ENCODE measurements at places on chromosomes 5 and 9.

- DNase-seq, result no peak
Measured at GRCh38 chr9:32371679-32372078, 12.8 kb upstream of the ACO1 start.

DNA sequence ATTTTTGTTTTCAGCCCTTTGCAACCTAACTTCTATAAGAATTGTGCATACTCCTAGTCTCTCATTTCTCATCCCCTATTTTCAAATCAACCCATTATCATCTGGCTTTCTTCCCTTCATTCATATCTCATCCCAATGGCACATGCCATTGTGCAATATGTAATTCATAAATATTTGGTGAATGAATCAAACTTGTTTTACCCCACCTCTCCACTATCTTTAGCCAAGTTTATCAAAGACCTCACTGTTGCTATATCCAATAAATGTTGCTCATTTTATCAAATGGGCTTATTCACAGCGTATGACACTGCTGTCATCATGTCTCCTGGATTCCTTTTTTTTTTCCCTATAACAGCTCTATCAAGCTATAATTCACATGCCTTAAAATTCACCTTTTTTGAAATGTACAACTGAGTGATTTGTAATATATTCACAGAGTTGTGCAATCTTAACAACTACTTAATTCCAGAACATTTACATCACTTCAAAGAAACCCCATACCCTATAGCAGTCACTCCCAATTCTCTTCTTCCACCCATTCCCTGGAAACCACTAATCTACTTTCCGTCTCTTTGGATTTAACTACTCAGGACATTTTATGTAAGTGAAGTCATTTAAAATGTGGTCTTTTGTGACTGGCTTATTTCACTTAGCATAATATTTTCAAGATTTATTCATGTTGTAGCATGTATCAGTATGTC is 214.4 kb upstream of the PAPPA start:
- no peak for DNase-seq

DNA sequence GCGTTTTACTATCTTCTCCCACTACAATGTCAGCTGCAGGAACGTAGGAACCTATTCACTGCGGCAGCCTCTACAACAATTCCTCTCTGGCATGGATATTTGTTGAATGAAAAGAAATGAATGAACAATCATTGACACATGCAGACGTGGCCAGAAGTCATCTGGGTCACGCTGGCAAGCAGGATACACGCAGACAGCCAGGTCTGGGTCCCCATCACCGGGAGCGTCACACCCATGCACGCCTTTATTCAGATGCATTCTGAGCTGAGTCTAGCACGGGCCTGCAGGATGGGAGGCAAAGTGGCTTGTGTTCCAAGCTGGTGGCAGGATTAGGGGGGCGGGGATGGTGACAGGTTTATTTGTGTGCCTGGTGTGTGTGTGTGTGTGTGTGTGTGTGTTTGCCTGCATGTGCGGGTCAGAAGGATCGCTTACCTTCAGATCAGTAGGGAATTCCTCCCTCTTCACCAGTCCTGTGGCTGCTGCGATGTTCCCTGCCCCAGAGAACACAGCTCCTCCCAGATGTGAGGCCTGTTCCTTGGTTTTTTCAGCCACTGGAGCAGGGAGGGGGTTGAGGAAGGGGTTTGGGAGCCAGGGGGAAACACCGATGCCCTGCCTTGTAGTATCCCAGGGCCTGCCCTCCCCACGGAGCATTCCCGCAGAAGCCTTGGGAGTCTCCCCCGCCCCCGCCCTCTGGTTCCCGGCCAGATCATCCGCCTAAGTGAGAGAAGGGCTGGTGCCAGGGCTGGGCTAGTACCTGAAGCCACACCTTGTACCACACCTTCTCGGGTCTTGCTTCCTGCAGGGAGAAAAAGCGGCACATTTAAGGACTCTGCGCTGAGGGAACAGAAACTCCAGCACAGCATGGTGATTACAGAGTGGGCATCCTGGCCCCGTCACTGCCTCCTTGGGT is 4.1 kb downstream of the SNCB start:
- no peak for DNase-seq

- DNase-seq, result no peak
Measured at GRCh38 chr5:143165049-143165880, 238.2 kb downstream of the NR3C1 start.

- peak; percentile 58 for DNase-seq
Measured at GRCh38 chr9:99000476-99001395, 57.0 kb downstream of the COL15A1 start.

DNA sequence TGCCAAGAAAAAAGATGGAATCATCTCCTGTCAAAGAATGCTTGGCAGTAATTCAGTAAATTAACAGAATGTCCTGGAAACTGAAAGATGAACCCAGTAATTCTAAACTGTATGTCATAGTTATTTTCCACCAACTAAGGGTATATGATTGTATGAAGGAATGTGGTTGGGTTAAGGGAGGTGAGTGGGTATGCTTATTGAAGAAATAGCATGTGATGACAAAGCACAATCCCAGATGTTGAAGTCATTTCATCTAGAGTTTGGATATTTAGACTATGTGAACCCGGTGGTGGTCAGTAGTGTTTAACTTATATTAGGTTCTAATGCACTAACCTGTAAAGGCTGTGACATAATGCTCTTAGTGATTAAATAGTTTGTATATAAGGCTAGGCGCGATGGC is 87.3 kb downstream of the CDKN2A start:
- no peak for DNase-seq

DNA sequence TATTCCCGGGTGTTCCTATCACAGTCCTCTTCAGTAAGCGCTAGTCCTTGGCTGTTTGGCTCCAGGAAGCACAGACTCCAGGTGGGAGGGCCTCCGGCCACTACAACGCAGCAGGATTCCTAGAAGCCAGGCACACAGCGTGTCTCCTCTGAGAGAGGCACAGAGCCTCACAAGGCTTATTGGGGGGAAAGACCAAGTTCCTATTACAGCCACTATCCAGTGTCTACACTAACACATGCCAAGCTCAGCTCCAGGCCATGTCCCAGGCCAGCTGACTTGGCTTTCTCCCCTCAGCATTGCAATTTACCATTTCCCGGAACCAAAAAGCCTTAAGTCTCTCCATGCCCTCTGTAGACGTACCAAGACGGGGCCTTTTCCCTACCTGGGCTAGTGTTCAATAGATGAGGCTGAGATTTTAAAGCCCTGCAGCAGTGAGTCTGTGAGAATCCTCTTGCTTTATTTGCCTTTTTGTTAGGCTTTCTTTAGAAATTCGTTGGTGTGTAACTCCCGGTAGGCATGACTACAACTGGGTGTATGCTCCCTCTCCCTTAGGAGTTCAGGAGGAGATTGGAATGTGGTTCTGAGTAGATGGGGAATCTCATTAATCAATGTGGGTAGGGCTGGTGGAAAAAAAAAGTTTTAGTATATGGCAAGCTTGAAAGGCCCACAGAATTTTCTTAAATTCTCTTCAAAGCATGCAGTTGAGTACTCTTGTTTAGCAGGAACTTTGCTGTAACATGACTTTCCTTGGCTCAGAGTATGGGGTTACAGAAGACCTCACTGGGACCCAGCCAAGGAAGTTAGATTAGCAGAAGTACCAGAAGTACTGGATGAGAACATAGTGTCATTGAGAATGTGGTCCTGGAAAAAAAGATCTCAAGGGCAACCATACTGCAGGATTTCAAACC is 84.3 kb upstream of the SLC1A3 start:
- no peak for DNase-seq

GRCh38 chr5:53873235-53873634 is 312.8 kb downstream of the NDUFS4 start:
- DNase-seq, result no peak

DNA sequence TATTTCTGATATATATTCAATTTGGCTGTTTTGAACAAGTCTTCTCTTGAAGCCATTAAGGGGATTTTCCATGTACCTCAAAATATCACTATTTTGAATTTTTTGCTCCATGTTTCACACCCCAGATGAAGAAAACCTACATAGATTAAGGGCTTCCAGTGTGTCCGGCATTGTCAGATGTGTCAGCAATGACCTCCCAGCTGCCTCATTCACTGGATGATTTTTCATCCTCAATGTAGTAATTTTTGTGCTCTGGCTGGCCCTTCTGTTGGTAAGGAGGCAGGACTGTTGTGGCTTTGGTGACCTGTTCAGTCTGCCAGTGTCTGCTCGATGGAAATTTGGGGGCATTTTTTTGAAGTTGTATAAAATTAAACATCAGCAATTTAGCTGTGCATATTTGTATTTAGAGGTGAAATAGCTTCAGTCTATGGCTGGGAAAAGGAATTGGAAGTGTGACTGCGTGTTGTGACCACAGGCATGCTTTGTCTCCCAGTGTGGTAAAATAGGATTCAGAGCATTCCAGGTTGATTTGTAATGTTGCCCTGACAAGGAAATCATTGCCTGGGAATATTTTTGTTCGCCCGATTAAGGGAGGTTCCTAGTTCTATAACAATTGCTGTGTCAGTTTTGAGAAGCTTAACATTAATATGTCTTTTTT is 312.4 kb downstream of the ARHGEF28 start:
- no peak for DNase-seq

GRCh38 chr5:108503986-108504385 is 122.1 kb upstream of the FBXL17 start:
- DNase-seq, result no peak

DNA sequence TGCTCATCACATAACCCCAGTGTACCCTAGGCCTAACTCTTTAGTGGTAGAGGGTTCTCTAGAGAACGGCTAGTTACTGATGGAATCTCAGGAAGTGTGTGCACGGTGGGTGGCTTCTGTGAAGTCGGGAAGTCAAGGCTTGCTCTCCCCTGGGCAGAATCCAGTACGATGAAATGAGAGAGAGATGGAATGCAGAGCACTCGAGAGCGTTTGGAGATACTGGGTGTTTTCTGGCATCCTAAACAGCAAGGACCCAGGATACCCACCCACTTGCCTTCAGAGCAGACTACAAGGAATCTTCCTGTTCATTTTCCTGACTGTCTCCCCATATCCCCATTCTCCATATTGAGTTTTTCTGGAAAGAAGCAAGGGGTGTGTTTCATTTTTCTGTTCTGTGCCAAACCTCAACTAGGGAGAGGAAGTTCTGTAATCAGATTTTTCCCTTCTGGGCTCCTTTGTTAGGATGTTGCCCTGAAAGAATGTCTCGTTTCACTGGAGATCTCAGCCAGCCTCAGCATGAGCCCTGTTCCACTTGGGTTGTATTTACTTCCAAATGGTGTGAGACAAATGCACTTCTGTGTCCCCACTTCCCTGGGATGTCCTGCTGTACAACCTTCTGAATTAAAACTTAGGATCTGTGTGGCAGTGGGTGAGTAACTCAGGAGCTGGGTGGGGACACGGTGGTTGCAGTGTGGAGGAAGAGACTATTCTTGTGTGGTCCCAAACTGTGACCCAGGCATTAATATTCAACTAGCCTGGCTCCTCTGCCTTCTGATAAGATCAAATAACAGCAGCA is 108.9 kb upstream of the SPRY4 start:
- no peak for DNase-seq

GRCh38 chr9:86891886-86892437 is 55.3 kb downstream of the GAS1 start:
- no peak for DNase-seq

GRCh38 chr5:170361116-170361515 is 28.1 kb downstream of the KCNMB1 start:
- no peak for DNase-seq

DNA sequence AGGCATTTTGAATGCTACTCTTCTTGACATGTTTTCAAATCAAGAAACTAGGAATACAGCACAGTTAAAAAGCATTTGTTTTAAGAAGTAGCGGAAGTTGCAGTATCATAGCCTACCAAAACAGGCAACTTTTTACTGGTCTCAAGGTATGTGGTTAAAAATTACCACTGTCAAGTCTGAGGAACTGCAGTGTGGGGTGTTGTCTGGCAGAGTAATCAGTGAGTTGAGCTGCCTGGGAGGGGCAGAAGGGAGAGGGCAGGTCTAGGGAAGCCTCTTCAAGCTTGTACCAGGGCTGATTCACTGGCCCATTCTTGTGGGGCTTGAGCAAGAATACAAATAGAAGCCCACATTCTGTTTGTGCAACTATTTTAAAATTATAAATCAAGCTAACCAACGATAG is 42.4 kb upstream of the SV2C start:
- no peak for DNase-seq

GRCh38 chr5:140041492-140042392 is 1.4 kb downstream of the NRG2 start:
- DNase-seq, result no peak

- DNase-seq, result no peak
Measured at GRCh38 chr5:162684145-162684544, 616.6 kb downstream of the GABRG2 start.

GRCh38 chr9:116555119-116555518 is 132.0 kb upstream of the TRIM32 start:
- DNase-seq, result no peak

DNA sequence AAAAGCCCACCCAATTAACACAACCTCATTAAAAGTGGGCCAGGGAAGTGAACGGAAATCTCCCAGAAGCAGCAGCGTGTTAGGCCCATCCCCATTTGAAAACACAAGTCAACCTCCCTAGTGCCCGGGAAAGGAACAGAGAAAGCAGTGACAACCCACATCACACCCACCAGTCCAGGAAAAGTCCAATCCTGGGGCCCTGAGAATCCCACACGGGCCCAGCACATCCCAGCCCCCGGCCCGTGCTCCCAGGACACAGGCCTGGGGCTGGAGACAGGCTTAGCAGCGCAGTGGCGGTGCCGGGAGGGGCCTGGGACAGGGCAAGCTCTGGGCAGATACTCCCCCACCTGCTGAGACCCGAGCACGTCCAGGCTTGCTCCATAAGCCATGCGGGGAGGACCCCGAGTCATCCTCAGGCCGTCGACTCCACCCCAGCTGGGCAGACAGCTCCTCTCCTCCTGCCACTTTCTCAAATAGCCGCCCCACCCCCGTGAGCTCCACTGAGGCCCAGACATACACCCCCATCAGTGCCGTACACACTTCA is 101.0 kb downstream of the KCNT1 start:
- DNase-seq, result no peak

DNA sequence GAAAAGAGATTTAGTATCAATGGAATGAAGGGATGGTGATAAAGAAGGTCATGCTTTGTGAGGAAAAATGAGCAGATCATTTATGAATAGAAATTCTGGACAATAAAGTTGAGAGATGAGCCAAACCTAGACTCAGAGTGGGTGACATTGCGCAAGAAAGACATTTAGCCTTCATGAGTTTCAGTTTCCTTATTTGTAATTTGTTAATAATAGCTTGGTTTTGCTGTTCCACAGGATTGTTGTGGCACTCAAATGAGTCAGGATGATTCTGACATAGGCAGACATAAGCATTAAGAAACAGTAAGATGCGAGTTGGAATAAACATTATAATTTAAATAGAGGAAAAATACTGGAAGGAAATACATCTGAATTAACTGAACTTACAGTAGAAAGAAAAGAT is 34.8 kb downstream of the ITGA2 start:
- peak; percentile 79 for DNase-seq
